ENCODE measurements at places on chromosomes 2 and 18.
A peak's percentile ranks its signal among the peaks of the same experiment; 100 is the strongest.

DNA sequence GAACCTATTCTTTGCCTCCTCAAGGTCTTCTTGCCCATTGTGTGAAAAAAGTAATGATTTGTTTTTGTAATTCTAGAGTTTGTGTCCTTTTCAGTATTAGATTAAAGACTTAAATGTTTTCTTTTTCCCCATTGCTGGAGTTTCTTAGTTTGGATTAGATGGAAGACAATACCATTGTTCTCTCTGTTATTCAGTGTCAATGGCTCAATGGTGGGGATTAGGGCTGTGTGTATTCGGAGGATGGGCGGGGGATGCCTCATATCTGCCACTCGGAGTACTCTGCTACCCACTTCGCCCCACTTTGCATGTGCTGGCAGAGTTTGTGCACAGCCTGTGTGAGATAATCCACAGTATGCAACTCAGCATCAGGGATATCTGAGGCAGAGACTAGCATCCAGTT, 90.1 kb downstream of the KLHL29 start:
- DNase-seq, result no peak

DNA sequence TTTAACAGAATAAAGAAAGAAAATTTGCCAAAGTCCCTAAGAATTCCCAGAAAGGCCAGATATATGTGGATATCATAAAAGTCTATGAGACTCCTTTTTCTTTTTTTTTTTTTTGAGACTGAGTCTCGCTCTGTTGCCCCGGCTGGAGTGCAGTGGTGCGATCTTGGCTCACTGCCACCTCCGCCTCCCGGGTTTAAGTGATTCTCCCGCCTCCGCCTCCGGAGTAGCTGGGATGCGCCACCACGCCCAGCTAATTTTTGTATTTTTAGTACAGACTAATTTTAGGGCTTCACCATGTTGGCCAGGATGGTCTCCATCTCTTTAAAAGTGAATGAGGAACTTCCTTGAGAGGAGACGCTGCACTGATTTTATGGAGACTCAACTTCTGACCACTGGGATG, 335.2 kb downstream of the FBXO15 start:
- no peak for DNase-seq

DNA sequence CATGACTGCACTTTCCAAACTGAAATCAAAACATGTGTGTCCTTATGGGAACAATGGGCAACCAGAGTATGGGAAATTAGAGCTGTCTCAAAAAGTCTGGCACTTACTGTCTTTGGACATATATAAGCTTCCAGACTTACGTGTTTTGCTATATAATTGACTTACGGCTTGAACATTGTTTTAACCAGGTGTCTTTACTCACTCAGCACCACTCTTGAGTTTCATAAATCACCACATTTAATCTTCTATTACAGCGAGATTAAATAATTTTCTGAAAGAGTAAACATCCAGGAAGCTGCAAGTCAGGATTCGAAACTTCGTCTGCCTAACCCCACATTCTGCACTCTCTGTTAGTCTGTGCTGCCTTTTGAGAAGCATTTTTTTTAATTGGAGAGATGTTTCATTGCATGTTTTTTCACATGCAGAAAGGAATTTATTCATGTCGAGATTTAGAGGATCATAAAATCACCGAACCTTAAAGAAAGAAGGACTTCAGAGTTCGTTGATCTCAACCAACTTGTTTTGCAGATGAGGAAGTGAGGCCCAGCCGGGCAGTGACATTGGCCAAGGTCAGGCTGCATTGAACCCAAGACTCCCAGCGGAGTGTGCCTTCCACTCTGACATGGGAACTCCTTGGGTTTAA, 137.3 kb downstream of the SETBP1 start:
- DNase-seq, result no peak

- no peak for DNase-seq
Observed at GRCh38 chr2:168690381-168690885, 112.0 kb upstream of the NOSTRIN start.

DNA sequence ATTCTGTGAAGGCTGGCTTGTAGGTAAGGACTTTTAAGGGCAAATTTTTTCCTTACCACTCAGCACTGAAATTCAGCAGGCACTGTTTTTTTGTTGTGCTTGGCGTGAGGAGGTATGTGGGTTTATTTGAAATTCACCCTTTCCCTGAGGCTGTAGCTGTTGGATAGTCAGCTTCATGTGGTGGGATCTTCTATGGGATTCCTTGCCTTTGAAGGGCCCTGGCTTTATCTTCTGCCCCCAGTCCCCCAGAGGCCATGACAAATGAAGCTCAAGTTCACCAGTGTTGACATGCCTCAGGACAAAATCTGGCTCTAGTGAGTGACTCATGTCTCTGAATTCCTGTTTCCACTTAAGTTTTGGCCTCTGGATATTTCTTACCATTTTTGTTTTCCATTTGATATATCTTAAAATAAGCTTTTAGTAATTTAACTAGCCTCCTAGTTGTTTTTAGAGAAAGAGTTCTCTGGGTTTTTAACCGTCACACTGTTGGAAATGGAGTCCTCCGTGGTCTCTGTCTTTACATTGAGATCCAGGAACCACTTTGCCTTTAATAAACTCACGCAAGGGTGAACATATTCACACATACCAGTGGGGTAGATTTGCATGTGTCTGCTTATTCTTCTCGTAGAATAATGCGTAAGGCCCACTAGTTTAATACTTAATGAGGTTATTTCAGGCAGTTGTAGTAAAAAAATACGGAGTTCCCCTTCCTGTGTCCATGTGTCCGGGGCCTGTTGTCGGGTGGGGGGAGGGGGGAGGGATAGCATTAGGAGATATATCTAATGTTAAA, 211.1 kb upstream of the FAM98A start:
- no peak for DNase-seq

DNA sequence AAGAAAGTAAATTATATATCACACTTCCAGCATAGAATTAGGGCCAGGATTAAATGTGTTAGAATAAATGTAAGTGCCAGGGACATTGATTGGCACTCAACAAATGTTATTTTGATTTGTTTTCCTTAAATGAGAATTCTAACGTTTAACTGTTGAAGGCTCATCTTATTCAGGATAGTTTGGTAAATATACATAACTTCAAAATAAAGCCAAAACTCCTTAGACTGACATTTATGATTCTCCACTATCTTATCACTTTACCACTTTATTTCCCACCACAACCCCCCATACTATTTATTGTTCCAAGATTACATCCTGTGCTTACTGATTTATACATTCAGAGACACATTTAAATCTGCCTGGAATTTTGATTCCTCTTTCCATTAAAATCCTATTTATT, 769.5 kb upstream of the CDH2 start:
- no peak for DNase-seq

- DNase-seq, result no peak
Observed at GRCh38 chr2:230872151-230872967, 7.6 kb downstream of the ITM2C start.

- DNase-seq, result no peak
Observed at GRCh38 chr2:203972066-203972465, 35.5 kb downstream of the ICOS start.

DNA sequence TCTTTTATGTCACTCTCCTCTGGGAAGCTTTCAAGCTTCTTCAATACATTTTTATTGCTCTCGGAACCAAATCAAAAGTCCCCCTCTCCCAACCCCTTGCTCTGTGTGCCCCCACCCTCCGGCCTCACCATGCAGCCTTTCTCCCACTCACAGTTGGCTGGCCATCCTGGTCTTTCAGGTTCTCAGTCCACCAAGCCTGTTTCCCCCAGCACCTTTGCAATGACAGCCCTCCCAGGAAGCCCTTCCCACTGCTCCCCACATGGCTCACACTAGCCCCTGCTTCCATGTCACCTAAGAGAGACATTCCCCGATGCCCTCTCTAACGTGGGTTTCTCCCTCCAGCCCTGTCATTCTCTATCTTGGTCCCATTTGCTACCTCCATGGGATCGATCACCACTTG, 266.6 kb downstream of the SRBD1 start:
- no peak for DNase-seq

DNA sequence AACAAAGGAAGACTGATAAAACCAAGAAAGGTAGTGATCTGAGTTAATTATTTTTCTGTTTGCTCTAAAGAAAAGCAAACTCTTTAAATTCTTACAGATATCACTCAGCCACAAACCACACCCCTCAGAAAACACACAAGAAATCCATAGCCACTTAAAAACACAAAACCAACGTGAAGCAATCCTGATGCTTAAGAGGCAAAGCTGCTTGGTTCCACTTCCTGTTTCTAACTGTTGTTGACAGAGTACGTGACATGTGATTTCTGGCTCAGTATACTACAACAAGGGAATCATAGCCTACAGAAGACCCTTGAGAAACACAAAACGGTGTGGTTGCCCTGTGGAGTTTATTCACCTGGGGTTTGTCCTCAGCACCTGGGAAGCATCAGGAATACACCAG, 240.9 kb upstream of the APCDD1 start:
- DNase-seq, result peak; percentile 83

DNA sequence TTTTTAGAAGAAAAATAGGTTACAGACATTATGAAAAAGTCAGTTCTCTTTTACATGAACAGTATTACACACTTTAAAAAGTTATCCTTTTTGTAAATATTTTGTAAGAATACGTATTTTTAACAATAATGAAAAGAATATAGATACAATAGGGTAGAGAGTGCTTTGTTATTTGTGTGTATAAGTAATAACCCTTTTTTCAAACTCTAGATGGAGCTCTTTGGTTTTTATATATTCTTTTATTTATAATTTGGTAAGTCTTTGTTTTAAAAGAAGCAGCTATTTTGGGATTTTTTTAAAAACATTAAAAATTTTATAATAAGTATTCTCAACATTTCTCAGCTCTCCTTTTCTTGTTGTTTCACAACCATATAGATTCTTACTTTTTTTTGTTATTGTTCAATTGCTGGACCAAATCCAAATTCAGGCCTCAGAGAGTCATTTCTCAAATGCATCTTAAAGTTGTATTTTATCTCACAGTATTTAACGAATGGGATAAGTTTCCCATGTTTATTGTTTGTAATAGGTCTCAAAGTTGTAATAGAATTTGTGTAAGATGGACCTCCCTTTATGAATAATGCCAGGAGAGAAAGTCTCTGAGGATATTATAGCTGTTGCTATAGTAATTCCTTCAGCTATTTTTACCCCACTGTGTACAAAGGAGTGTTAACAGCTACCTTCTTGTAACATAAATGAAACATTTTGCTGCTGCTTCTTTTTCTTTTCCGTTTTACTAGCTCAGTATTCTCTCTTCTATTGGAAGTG, 46.4 kb downstream of the ACYP2 start:
- no peak for DNase-seq

DNA sequence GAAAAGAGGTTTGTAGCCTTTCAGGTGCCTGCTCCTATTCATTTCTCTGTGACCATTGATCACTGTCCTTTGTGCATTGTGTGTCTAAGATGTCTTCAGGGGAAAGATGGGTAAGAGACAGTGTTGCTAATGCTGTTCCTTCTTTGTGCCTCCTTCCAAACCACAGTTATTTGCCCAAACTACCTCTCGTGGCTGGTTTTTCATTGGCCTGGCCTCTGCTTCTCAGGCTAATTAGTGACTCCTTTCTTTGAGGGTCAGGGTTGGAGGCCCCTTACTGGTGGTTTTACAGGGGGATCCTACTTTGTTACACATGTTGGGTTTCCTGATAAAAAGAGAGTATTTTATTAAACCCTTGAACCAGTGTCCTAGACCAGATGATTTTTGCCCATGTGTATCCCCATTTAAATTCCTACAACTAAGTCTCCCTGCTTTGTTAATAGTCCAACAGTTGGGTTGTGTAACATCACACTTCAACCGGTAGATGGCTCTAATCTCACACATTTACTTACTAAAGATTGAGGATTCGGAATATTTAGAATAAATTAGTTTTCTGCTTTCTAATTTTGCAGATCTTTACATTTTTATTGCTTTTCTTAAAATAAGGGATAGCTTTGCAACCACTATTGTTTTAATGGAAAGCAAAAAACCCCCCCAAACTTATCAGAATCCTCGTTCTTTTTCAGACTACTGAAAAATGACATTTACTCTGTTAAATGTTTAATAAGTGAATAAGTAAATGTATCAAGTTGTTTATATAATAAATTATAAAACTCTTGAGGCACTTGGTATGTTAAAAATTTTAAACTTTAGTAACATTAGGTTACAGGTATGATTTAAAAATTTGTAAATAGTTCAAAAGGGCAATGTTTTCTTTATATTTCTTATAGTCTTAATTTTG, 2.4 kb downstream of the MARS2 start:
- peak; percentile 61 for DNase-seq

- no peak for DNase-seq
Observed at GRCh38 chr2:191318729-191319078, 73.5 kb downstream of the MYO1B start.

- DNase-seq, result no peak
Observed at GRCh38 chr2:237939251-237939650, 27.6 kb upstream of the UBE2F start.

GRCh38 chr18:37304012-37304680, 261.5 kb downstream of the CELF4 start:
- DNase-seq, result no peak

GRCh38 chr18:10508591-10508990, 17.2 kb upstream of the NAPG start:
- no peak for DNase-seq

GRCh38 chr2:29033172-29033571, 41.2 kb downstream of the PCARE start:
- DNase-seq, result no peak

GRCh38 chr18:22223254-22223964, 54.0 kb downstream of the GATA6 start:
- DNase-seq, result no peak

DNA sequence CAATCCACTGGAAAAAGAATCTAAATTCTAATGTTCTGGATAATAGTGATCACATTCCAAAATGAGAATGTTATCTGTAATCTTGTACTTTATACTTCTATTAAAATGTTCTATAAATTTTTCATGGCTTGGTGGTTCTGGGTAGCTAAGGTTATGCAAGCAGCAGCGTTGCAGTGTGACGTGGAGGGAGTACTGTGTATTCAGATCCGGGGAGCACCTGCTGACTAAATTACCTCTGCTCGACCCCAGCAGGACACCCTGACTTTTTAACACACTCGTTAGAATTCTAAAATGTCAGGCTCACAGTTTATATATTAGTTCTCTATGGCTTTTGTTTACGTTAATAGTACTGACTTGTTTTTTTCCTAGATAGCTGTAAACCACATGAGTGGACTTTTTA, 13.0 kb downstream of the ATIC start:
- DNase-seq, result no peak

GRCh38 chr18:68314403-68314802, 400.5 kb downstream of the TMX3 start:
- DNase-seq, result no peak

GRCh38 chr18:62381373-62381772, 56.3 kb downstream of the TNFRSF11A start:
- DNase-seq, result no peak

DNA sequence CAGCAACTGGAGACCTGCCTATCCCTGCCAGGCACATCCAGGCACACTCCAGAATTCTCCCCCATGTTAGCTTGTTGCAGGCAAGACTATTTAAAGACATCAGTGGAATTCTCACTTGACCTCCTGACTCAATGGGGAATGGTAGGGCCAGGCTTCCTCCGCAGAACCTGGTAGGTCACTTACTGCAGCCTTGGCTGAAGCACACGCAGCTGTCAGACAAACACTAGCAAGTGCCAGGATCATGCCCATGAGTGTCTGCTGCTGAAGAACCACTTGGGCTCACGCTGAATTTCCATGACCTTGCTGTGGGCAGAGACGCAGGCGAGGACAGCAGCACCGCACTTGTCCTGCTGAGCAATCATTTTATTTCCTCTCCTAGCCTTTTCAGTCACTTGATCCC, 3.2 kb downstream of the LRRC30 start:
- no peak for DNase-seq

Data from AML-193 (cell line).